ENCODE measurements at places on chromosomes 11 and 22.

DNA sequence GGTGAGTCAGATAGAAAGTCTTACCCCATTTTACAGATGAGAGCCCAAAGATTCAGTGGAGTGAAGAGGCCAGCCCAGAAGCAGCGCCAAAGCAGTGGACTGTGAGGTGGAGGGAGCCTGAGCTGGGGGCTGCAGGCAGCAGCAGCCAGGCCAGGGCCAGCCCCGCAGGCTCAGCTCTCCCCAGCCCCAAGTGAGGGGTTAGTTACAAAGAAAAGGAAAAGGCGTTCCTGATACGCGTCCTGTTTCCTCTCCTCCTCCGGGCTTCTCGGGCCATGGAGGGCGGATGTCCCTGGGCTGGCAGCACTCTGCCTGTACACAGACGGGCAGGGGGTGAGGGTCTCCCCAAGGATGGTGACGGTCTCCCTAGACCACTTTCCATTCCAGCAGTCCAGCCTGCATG lies 44.9 kb downstream of the ARRB1 start:
- DNase-seq, result no peak

DNA sequence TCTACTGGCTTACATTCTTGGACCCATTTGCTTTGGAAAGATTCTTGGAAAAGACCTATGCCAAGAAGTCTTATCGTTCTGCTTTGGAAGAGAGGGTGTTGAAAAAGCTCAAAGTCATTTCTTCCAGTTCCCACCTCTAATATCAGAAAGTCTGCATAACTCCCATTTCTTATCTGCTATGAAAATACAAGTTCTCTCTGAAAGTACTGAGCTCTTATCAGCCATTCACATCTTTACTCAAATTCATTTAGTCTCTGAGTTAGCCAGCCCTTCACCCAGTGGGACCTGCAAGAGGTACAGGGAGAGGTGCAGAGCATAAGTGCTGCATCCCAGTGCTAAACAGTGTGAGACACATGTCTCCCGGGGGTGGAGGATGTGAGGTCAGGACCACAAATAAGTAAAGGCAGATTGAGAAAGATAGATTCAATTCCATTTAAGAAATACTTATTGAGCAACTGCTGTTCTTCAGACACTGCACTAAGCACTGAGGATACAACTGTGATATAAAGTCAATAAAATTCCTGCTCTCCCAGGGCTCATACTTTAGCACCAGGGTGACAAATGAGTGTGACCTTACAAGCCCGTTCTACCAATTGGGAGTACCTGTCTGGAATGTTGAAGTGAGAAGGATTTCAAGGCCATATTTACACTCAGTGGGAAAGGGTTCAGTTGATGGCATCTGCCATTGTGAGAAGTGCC lies 76.7 kb downstream of the PISD start:
- no peak for DNase-seq

- DNase-seq, result no peak
These were observed 178.7 kb upstream of the CADM1 start for GRCh38 chr11:115682888-115683287.

GRCh38 chr11:74559110-74559933 lies 33.1 kb upstream of the POLD3 start:
- DNase-seq, result no peak

DNA sequence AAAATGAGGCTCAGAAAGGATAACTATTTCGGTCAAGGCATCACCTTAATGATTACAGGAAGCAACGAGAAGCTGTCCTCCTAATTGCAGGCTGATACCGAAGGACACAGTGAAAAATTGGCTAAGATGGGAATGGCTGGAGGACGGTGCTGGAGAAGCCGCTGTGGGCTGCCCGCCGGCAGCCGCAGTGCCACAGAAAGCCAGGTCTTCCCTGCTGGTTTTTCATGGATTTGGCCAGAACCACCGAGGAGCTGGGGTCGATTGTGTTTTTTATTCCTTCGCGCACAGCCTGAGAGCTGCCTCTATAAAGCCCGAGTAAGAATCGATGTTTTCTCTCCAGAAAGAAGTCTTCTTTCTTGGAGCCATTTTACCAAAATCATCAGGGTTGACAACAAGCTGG lies 1484.2 kb downstream of the BRD1 start:
- no peak for DNase-seq
